ENCODE measurements at places on chromosomes 2 and 18.

- no peak for DNase-seq
These were observed 289.8 kb upstream of the UBE2E3 start for GRCh38 chr2:180690611-180691010.

DNA sequence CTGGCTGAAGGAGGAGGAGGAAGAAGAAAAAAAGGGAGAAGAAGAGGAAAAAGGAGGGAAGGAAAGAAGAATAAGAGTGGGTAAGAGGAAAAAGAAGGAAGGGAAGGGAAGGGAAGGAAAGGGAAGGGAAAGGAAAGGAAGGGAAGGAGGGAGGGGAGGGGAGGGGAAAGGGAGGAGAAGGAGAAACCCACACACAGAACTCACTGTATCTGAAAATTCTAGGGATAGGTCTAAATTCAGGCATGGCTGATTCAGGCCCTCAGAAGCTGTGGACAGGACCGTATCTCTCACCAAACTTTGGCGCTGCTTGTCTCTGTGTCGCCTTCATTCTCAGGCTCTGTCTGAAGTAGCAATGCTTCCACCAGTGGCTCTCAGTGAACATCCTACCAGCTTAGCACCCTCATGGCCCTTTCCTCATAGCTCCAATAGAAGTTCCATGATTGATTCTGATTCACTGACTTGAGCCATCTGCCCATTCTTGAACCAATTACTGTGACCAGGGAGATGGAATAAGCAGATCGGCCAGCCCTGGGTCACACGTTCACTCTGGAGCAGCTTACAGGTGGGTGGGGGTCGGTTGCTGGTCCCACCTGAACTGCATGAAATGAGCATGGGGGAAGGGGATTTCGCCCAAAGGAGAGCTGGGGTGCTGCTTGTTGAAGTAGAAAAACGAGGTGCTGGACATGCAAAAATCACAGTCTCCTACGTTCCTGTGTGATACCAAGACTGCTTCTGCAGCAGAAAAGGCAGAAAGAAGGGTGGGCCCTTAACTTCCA is 59.7 kb downstream of the TTC32 start:
- DNase-seq, result no peak

DNA sequence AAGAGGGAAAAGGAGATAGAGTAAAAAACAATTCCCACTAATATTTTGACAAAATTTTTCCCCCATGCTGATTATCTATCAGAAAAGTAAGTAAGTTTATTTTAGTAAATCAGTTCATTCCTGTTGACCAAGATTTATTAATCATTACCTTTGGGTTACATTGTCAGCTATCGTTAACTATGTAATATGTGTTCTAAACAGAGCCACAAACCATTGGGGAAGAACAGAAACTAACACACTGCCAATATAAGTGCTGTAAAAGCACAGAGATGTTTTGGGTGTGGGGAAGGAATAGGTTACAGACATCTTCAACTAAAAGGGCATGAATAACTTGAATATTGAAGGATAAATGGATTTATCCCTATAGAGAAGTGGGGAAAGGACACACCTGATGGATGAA is 42.5 kb upstream of the ACADL start:
- DNase-seq, result no peak

DNA sequence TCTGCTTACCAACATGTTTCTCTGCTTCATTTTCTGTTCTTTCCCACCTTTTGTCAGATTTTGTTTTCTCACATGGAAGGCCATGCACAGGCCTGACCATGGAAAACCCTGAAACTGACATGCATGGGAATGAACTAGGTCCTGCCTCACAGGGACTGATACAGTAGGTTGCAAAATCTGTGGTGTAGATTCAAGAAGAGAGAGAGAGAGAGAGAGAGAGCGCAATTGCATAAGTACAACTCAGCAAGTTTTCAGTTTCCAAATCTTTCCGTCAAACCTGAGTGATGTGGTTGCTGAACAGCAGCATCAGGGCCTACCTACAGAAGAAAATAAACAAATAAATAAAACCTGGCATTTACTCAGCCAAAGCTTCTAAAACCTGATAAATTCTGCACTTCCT is 87.5 kb upstream of the RNF152 start:
- no peak for DNase-seq

DNA sequence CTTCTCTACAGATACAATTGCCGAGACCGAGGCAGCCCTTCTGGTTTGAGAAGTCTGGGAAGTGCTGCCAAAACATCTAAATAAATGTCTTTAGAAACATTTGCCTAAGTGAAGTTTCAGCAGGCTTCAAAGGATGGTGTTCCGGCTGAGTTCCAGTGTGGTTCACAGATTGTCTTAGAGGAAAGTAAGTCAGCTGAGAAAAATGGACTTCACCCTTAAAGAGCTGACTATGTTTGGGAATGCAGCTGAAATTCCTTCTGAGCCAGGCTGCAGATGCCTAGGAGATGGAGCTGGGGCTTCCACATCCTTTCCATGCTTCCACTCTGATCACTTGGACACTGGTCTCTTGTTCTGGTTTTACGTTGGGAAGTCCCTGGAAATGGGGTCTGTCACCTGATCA is 83.6 kb downstream of the FHOD3 start:
- DNase-seq, result no peak

DNA sequence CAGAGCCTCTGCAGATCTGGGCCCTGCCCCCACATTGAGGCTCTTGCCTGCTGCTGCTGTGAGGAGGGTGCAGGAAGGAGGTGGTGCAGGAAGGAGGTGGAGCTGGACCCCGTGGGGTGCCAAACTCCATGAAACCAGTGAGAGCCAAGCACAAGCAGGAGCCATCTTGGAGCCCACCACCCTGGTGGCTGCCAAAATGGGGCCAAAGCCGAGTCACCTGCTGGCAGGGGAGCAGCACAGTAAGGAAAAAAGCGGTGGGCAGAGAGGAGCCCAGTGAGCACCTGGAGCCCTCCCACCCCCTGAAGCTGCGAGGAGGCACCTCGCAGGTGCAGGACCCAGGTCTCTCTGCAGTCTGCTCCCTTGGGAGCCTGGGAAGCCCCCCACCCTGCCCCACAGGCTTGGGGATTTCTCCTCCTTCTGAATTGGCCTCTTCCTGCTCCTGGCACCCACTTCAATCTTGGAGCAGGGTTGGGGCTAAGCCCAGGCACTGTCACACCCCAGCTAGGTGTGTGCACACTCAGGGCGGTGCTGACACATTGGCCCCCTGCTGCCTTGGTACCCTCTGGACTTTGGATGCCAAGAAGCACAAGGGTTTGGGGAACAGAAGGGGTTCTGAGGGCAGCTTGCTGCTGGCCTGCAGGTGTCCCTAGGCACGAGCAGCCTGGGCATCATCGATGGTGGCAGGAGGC is 245.4 kb upstream of the LRRTM4 start:
- no peak for DNase-seq

GRCh38 chr2:127672341-127673224 is 2.7 kb downstream of the LIMS2 start:
- DNase-seq, result no peak

- peak; percentile 70 for DNase-seq
These were observed 864 bp downstream of the LBH start for GRCh38 chr2:30231996-30232800.

DNA sequence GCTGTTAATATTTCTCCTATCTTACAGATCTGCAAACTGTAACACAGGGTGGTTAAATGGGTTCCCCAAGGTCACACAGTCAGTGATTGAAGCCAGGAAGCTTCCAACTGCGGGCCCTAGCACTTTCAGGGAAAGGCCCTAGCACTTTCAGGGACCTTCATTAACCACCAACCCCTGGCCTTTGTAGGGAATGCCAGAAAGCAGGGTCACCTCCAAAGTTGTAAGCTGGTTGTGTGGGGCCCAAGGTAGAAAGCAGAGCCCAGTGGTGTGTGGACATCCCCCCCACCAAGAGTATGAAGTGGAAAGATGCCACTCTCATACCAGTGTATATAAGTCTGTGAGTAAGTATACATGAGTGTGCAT is 4.4 kb downstream of the DLX2 start:
- DNase-seq, result peak; percentile 16

GRCh38 chr18:68724021-68724420 is 9.1 kb upstream of the TMX3 start:
- peak; percentile 91 for DNase-seq

DNA sequence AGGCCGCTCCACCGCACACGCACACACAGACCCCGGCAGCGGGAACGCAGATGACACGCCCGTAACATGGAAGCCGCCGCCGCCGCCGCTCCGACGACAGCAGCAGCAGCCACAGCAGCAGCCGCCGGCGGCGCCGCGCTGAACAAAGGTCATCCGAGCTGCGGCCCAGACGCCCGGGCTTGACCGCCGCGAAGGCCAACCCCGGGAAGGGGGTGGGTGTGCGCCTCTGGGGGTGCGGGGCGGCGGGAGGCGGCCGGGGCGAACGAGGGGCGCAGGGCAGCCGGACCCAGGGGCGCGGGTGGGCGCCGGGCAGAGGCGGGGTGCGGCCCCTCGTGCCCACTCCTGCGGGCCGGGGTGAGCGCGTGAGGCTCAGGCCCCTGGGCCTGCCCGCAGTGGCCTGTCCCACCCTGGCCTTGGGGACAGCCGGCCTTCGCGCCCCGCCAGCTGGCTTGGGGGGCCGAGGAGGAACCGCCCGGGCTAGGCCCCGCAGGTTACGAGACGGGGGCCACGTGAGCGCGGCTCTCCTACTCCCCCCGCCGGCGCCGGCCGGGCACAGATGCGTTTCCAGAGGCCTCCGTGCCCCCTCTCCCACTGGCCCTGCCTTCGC is 1.0 kb upstream of the ZNF532 start:
- no peak for DNase-seq

- DNase-seq, result no peak
These were observed 585.1 kb downstream of the ZEB2 start for GRCh38 chr2:143934626-143935481.

GRCh38 chr2:228860601-228861285 is 410.3 kb downstream of the PID1 start:
- no peak for DNase-seq

GRCh38 chr2:173053043-173053699 is 22.5 kb upstream of the MAP3K20 start:
- no peak for DNase-seq

DNA sequence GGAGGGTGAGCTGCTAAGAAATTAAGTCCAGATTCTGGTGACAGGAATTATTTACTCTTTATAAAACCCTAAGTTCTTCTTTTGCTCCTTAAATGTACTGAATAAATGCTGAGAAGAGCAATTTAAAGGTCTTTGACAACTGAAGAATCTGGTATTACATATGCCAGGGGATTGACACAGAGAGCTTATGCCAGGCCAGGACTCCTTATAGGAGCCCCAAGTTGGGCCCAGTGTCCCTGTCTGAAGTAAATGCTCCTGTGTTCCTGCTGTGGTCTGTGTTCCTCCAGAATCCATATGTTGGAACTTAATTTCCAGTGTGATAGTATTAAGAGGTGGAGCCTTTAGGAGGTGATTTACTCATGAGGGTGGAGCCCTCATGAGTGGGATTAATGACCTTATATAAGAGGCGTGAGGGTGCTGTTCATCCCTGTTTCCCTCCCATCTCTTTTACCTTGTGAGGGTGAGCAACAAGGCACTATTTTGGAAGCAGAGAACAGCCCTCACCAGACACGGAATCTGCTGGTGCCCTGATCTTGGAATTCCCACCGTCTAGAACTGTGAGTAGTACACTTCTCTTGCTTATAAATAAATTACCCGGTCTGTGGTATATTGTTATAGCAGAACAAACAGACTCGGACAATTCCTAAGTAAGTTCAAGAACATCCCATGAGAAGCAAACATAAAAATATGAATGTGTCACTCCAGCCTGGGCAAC is 39.8 kb downstream of the LYPD6 start:
- DNase-seq, result no peak

GRCh38 chr2:121360566-121361300 is 75.7 kb upstream of the TFCP2L1 start:
- no peak for DNase-seq

GRCh38 chr2:158809816-158810215 is 14.7 kb downstream of the DAPL1 start:
- no peak for DNase-seq

DNA sequence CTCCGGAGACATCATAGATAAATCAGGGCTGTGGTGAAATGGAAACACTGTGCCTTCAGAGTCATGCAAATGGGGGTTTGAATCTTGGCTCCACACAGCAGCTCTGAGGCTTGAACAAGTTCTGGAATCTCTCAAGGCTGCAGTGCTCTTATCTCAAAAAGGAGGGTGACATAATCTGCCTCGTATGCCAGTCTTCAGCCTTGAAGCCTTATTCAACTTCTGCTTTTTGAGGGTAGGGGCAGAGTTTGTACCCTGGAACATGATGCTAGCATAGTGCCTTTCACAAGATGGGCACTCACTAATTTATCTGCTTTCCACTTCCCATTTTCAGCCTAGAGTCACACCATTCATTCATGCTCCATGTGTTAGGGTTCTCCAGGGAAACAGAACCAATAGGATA is 42.3 kb downstream of the GATA6 start:
- no peak for DNase-seq

- no peak for DNase-seq
These were observed 66.7 kb downstream of the TPGS2 start for GRCh38 chr18:36762074-36762473.

DNA sequence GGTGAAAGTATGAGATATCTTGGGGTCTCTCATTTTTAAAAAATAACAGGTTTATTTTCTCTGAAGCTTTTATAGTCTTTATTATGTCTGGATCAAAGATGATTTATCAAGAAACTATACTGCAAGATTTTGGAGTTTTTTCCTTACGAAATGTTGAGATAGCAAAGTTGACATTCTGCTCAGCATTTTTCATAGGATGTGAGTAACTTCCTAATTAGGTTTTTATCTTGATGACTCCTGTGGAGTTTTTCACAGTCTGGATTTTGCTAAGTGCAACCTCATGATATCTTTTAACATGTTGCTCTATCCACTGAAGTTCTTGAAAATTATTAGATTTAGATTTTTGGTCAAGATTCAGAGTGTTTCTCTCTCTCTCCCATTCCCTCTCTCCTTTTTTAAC is 17.8 kb downstream of the TCF7L1 start:
- no peak for DNase-seq

GRCh38 chr2:229454934-229455631 is 184.0 kb upstream of the PID1 start:
- DNase-seq, result no peak

DNA sequence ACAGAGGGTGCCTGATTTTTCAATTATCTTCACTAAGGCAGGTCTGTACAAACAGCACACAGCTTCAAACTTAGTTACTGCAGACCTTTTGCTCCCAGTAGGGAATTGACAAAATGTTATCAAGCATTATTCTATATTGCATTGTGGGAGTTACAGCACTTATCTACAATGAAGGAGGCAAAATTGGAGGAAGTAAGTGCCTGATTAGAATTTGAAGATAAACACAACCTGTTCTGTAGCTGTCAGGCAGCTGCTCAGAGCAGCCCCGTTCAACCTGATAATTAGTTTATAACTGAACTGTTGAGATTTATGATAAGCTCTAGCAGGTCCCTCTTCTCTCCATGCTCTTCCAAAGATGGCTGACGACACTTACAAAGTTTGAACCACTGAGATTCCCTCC is 364.4 kb upstream of the CYRIA start:
- DNase-seq, result no peak

GRCh38 chr2:118980022-118980421 is 38.0 kb downstream of the MARCO start:
- DNase-seq, result no peak

DNA sequence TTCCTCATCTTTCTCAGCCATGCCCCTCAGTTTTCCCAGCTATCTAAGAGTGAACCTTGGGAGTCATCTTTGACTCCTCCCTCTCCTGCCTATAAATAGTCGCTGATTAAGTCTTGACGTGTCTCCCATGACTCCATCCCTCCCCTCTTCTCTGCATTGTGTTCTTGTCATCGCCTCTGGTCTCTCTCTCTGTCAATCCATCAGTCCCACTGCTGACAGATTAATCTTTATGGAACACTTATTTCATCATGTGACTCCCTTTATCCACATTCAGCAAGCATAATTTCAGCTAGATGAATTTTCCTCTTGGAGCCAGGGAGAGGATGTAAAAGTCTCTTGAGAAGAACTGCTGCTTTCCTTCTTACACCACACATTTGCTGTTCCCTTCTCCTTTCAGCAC is 9.4 kb downstream of the ADAM23 start:
- DNase-seq, result no peak

All from ELF-1 (cell line).